ENCODE measurements at places on chromosomes 3 and 15.

- DNase-seq = no peak
These were observed 14.4 kb downstream of the GK5 start for GRCh38 chr3:142211034-142211433.

DNA sequence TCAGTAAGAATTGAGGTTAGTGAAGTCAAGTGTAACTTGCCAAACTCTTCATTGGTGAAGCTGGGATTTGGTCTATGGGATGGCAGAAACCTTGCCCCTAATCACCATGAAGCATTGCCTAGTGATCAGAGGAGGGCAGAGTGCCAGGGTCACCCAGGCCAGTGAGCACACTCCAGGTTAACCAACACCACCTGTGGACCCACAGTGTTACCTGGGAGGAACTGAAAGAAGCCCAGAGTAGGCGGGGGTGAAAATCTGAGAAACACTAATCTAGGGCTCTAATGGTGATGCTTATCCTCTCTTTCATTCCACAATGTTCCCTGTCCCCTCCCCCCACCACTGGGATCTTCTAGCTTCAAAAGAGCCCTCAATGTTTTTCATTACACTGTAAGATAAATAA lies 372.8 kb downstream of the CTNNB1 start:
- DNase-seq = no peak

DNA sequence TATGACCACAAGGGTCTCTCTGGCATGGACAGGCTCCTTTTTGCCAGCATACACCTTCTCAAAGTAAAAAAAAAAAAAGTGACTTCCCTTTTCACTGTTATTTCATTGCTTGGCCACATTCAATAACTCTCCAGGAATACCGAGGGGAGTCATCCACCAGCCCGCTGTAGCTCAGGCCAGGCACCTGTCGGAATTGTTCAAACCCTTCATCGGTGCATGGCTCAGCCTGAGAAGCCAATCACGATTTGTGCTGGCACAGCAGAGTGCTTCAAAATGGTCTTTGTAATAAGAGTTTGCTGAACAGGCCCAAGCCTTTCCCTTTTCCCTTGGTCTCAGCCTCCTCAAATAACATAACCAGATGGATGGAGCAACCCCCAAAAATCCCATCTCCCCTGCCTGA lies 145.4 kb downstream of the PDZRN3 start:
- no peak for DNase-seq

DNA sequence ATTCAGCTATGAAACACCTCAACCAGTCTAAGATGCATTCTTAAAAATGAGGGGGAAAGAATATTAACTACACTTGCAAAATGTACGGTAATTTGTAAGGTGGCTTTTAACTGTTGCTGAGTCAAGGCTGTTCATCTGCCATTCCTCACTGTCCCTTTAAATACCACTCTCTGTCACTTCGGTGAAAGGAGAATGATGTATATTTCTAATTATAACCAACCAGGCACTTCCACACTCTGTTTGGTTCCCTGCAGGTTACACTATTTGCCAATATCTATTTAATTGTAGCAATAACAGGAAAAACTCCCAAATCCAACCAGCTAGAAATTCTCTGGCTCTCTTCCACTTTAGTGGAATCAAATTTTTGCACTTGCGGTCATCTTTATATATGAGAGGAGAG lies 70.5 kb upstream of the SLCO3A1 start:
- no peak for DNase-seq

DNA sequence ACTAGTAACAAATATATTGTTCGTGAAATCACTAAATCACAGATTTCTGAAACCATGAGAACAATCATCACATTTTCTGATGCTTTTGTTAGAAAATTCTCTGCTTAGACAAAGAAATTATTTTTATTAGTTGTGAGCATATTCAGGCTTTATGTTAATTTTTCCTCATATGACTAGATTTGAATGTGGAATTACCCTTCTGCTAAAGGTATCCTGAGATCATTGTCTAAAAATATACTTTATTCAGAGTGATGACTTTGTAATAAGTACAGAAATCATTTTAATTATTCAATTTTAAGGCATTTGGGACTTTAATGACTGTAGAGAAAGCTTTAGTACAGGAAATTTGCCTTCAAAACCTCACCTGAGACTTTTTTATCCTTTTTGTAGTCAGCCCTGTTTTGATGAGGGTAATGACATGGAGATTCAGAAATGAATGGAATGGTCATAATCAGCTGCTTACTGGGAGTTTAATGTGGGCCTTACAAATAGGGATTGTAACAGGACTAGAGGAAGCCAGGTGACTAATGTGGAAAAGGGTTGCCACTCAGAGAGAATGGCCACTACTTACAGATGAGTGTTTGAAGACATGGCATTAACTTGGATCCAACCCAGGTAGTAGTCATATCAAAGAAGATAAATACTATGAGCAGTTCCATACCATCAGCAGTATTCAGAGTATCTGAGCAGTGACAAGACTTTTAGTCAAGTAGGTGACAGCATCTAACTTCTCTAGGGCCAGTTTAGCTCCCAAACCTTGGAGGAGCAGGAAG lies 148.3 kb downstream of the MBNL1 start:
- DNase-seq = no peak

GRCh38 chr3:18372786-18373405 lies 52.2 kb downstream of the SATB1 start:
- no peak for DNase-seq

DNA sequence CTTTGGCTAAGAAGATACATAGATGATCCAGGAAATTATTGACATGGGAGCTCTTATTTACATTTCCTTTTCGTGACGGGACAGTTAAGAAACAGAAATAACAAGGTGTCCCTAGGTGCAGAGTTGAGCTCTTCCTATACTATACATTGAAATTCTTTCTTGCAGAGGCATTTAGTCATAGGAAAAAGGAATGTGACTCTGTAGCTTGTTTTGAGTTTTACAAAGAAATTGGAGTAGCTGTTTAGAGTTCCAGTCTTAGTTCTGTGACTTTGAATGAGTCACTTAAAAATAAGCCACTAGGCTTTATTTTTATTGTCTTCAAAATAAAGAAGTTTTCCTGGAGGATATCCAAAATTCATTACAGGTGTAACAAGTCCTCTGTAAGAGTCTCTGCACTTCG lies 723.5 kb upstream of the SGO1 start:
- DNase-seq = no peak

Measured in CD4-positive, CD25-positive, alpha-beta regulatory T cell (primary cell).